Epithelial cell of esophagus (primary cell): ENCODE measurements at places on chromosomes 7 and 10.

GRCh38 chr7:30731581-30731980 is 20.4 kb upstream of the INMT start:
- DNase-seq, result no peak

DNA sequence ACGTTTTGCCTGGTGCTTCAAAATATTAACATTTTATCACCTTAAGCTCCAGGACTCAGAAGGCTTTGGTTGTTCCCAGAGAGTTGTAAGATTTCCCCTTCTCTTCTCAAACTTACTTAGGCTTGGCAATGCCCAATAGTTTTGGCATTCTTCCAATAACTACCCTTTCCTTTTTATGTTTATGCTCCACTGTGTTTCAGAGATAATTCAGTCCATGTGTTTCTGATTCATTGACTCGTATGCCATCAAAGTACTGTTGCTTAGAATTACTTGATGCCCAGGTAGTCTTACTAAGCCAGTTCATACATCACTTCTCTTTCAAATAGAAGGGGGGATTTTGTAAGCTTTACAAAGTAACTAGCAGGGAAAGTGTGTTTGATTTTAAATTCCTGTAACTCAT is 66.6 kb downstream of the AGMO start:
- DNase-seq, result no peak

DNA sequence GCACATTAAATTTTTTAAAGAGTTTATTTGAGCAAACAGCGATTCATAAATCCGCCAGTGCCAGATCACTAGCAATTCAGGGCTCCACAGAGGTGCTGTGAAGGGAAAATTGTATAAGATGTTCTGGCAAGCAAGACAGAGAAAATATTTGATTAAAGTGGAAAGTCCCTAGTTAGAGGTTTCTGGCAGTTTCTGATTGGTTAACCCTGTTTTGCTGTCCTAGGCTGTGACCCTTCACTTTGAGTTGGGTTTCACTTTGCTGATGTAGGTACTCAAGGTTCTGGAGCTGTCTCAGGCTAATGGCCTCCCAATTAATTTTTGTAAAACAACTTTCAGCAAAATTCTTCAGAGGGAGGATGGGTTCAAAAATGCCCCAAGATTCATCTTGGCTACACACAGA is 79.4 kb upstream of the NXPH1 start:
- DNase-seq, result no peak

GRCh38 chr7:101624246-101625001 is 4.7 kb downstream of the MYL10 start:
- DNase-seq, result no peak

GRCh38 chr7:113816639-113817038 is 102.2 kb downstream of the PPP1R3A start:
- DNase-seq, result no peak

DNA sequence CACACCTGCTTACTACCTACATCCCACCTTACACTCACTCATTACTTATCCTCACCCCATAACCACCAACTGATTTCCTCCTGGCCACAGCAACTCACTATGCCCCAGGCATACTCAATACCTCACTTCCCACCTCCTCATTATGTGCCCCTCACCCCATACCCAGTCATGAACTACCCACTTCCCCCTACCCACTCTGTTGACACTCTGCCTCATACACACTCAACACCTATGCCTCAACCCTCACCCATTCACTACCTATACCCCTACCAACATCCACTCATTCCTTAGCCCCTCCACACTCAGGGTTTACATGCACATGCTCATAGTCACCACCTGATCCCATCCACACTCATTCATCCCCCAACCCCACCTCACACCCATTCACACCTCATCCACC is 39.6 kb downstream of the SEC61G start:
- DNase-seq, result no peak

DNA sequence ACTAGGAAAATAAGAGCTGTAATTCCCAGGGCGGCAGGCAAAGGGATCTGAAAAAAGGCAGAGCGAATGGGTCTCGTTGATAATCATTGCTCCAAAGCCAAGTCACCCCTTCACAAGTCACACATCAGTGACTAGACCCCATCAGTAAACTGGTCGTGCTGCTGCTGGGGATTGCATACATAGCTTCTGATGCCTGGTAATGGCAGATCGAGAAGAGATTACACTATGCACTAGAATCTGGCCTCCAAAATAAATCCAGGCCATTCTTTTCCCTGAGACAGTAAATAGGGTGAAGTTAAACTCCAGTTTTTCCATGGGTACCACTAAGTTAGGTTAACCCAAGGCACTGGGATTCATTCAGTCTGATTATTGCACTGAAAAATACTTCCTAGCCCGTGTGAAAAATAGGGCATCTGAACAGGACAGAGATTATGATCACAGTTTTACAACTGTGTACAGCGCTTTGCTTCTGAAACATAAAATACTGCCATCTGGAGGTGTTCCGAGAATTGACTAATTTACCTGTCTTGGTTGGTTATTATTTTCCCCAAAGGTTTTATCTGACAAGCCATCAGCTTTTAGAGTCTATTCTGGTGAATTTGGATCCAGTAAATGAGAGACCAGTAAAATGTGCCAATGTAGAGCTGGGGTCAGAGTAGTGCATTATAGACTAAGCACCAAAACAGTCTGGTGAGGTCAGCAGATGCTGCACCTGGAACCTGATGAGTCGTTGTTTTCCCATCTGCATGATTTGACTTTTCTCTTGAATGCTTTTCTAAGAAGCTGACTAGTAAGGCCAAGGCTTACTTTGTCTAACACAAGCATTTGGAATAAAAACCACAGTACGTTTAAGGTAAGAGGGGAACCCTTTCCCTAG is 82.9 kb upstream of the AFAP1L2 start:
- peak; percentile 73 for DNase-seq

DNA sequence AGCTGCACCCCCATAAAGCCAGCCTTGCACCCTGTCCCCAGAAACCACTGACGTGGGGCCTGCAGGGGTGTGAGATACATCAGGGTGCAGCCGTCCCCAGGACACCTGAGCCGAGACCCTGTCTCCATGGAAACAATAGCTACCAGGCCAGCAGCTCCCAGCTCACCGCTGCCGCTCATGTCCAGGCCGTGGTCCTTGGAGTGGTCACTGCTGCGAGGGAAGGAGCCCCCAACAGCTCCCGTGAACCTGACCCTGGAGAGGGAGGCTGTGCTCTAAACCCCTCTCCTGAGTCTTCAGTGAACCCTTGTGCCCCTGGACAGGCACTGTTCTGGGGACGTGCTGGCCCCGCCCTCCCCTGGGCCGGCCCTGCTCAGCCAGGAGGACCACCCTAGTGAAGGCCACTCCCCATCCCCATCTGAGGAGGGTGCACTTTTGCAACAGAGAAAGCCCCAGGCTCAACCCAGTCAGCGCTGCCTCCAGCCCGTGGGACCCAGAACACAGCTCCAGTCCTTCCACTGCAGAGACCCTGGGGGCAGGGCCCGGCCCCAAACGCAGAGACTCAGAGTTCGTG is 19.6 kb upstream of the INPP5A start:
- DNase-seq, result no peak

DNA sequence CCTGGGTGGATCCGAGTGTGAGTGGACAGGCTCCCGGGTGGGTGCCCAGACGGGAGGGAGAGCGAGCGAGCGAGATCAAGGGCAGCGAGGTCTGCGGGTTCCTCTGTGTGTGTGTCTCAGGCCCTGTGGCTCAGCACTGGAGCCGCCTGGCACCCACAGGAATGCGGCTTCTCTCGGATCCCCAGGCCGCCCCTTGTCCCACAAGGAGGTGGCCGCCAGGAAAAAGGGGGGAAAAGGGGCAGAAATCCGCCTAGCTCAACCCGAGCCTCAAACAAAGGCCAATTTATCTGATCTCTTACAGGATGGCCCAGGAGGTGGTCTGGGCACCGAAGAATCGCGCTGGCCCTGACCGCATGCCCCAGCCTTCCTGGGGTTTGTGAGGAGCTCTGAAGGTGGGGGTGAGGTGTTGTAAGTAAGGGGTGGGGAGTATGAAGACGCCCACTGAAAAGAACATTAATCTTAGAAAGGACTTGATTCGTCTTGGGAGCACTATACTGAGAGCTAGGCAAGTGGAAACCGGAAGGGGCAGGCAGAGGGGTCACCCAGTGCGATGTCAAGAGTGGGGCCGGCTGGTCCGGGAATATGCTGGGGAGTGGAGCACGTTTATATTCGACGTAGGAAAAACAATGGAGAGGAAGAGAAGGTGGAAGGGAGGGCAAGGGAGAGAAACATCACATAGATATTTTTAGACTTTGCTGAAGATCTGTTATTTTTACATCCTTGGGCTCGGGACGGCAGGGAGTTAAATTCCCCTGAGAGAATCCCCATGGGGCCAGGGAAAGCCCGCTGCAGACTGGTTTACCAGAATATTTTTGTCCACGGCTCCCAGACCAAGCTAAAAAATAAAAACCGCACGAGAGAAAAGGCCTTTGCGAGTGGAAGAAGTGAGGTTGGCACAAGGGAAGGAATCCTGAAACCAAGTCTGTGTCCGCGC is 7.2 kb downstream of the DLX5 start:
- no peak for DNase-seq

GRCh38 chr7:140696024-140696679 is 356 bp upstream of the NDUFB2 start:
- DNase-seq, result peak; percentile 93

DNA sequence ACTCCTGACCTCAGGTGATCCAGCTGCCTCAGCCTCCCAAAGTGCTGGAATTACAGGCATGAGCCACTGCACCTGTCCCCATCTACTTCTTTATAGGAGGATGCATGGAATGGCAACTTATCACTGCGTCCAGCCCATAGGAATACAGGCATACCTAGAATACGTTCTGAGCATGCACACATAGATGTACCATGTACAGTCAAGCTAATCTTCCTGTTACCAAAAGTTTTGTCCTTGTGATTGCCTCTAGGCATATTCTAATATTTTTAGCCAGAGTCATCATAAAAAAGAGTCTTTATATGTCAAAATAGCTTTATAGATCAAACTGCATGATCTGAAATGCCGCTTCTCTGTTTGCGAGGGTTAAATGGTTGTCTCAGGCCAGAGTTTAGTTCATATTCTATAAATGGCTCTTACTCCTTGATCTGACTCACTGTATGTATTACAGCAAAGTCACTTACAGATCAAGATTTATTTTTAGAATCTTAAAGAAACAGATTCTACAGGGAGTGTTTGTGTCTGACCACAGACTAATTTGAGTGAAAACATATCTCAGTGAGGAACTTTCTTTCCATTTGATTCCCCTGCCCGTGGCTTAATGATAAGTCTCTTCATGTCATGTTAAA is 210.9 kb downstream of the CREB5 start:
- DNase-seq, result peak; percentile 24

DNA sequence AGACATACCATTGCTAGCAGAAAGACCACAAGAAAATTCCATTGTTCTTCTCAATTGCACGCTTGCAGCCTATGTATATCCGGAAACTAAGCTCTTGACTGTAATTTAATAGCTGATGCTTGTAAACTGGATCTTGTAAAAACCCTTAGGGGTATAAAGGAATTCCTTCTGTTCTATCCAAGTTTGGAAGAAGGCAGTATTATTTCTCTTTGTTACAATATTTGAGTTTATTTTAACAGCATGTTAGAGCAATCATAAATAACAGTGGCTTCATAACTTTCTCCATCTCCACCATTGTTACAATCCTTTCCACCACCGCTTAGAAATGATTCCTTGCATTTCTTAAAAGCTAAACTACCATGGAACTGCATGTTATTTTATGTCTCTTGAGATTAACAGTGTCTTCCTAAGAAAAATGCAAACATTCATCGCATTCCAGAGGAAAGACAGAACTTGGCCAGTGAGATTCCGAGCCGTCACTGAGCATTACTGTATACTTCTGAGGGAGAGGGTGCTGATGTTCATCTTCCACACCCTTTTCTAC is 92.5 kb downstream of the TRIL start:
- no peak for DNase-seq

DNA sequence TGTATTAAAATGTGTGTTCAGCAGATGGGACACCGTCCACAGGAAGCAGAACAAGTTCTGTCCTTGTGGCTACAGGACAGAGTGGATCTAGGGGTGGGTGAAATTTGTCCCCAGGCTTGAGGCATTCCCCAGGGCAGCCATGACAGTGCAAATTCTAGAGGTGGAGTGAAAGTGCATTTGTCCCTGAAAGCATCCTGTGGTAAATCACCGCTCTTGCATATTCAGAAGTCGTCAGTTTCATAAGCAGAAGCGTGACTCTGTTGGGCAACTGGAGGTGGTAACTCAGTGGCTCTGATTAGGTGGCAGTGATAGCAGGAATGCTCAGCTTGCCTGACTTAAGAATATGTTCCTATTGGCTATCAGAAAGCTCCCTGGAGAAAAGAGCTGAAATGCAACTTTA is 96.6 kb downstream of the SNX10 start:
- no peak for DNase-seq

- DNase-seq, result no peak
Measured at GRCh38 chr7:6026820-6027311, 4.3 kb upstream of the ANKRD61 start.

DNA sequence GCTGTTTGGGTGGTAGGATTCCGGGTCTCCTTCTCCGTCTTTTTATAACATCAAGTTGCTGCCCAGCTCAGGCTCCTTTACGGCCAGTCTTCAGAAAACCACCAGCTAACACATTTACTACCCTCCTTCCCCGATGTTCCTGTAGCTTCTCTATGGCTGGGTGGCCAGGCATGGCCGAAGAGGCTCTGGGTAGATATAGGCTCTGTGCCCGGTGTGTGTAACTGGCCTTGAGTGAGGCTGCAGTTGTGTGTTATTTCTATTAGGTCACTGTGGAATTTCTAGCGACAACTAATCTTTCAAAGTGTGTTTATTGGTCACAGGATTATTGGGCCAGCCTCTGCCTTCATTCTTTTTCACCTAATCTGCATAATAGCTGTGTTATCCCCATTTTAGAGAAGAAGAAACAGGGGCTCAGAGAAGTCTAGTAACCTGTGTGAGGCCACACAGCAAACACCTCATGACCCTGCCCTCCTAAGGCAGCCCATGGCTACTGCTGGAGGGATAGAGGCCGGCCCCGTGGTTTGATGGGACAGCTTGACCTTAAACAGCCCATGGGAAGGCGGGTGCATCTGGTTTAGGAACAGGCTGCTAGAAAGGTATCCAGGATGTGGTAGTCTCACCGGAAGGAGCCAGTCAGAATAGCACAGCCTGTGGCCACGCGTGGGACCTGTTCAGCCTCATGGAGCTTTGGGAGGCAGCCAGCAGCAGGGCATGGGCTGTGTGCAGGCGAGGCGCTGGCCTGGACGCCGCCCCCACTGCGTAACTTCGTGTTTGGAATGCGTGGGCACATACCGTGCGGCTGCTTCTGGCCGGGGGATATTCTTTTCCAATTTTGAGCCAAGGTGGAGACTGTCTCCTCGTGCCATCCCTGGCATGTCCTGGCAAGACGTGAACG is 29.7 kb downstream of the HTRA1 start:
- DNase-seq, result peak; percentile 95

- DNase-seq, result no peak
Measured at GRCh38 chr10:24915304-24915703, 37.1 kb downstream of the PRTFDC1 start.

- DNase-seq, result no peak
Measured at GRCh38 chr10:7258948-7259523, 151.8 kb downstream of the SFMBT2 start.
